ENCODE measurements at places on chromosomes 12 and 14.

GRCh38 chr14:79076428-79076827 lies 906.3 kb downstream of the NRXN3 start:
- no peak for DNase-seq

GRCh38 chr14:100989924-100990323 lies 86.4 kb upstream of the RTL1 start:
- DNase-seq: no peak

DNA sequence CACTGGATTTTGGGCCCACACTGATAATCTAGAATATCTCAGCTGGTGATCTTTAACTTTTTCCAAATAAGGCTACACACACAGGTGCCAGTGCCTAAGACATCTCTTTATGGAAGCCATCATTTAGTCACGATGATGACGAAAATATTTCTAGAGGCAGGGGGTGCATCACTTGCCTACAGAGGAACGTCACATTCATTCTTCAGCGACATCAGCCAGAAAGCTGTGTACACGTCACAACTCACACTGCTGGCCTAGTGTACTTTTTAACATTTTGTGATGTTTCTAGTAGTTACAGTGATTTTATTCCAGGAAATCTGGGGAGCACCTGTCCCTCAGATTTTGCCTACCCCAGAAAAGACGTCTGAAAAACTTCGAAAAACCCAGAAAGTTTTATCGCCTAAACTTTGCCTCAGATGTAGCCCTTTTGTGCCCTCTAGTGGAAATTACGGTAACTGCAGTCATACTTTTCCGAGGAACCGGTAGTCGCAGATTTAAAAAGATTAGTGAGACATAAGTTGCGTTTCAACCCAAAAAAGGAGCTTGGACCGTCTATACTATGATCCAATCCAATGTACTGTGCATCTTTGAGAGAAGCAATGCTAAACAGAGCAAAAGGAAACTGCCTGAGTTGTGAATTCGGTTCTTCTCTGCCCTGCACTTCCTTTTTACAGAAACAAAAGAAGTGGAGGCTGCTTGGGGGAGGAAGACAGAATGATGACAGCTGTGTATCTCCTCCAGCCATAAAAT lies 64.3 kb upstream of the STON2 start:
- DNase-seq: peak; percentile 40

DNA sequence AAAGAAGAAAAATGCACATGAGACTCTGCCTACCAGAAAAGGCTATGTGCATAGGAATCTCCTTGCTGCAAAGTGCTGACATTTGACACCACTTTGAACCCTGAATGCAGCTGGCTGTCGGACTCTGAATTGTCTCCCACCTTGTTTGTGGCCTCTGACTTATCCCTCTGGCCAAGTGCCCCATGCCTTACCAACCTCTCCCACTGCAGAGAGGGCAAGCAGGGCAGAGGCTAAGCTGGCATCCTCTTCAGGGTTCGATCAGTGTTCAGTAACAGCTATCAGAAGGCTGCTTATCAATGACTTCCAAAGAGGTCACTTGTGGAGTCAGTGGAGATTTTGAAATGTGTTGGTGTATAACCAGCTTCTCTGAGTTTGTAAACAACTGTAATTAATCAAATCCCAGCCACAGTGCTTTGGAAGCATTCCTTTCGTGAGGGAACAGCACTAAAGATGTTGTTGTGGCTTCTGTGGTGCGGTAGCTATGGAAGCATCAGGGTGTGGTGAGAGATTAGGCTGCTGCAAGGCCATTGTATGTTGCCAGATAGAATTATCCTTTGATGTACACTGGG lies 22.6 kb upstream of the BMP4 start:
- no peak for DNase-seq

DNA sequence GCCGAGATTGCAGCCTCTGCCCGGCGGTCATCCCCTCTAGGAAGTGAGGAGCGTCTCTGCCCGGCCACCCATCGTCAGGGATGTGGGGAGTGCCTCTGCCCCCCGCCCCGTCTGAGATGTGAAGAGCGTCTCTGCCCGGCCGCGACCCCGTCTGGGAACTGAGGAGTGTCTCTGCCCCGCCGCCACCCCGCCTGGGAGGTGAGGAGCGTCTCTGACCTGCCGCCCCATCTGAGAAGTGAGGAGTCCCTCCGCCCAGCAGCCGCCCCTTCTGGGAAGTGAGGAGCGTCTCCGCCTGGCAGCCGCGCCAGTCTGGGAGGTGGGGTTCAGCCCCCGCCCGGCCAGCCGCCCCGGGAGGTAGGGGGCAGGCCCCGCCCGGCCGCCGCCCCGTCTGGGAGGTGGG lies 544.0 kb downstream of the CCER1 start:
- DNase-seq: no peak

GRCh38 chr14:58947814-58948445 lies 240.5 kb upstream of the DAAM1 start:
- DNase-seq: no peak

DNA sequence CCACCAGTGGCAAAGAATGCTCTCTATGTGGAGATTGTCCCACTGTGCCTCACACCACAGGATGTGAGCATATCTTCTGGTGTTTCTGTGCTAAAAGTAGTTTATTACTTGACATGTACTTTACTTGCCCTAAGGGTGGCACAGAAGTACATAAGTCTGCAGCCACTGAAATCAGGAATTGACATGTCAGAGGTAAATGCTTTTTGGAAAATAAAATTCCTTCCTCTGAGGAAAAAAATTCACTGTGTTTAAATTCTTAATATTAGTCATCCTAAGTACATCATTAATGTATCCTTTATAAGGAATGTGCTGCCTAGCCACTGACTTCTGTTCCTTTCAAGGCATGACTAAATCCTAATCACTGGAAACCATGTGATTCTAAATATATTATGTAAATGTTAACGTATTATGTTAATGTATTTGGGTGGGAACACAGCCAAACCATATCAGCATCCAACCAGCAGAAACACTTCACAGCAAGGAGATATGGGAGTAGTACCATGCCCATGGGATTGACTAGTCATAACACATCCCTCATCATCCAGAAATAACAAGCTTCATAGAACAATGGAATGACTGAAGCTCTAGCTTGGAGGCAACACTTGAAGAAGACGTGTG lies 239.7 kb upstream of the PPFIA2 start:
- no peak for DNase-seq

DNA sequence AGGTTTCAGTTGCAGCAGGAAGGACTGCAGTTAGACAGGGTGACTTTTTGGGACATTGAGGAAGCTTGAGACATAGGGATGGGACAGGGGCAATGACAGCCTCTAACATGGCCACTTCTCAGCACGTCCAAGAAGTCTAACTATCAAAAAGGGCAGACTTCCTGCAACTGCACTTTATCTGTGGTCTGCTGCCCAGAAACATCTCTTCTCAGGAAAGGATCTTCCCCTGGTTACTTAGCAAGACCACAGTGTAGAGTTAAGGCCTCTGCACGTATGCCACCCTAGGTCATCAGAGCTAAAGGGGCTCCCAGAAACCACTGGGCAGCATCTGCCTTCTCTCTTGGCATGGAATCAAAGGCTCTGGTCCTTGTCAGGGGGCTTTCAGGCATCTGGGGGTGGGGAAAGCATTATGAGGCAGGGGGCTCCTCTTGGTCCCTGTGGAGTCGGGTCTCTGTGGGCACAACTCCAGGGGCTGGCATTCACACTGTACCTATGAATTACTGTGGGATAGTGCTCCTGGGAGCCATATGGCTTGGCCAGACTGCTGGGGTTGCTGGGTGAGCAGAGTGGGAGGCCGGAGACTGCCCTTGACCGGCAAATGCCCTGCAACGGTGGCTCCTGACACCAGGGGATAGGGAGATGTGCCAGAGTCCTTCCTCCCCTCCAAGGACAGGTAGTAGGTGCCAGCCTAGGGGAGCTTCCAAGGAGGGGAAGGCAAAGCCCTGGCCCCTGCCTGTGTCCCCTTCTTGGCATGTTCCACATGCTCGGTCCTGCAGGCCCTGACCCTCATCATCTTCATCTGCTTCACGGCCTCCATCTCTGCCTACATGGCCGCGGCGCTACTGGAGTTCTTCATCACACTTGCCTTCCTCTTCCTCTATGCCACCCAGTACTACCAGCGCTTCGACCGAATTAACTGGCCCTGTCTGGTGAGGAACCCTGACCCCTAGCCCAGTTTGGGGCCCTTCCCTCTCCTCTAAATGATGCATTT lies 1.0 kb downstream of the CMTM5 start:
- DNase-seq: no peak

- no peak for DNase-seq
Observed at GRCh38 chr12:116615141-116615861, 56.1 kb downstream of the MAP1LC3B2 start.

DNA sequence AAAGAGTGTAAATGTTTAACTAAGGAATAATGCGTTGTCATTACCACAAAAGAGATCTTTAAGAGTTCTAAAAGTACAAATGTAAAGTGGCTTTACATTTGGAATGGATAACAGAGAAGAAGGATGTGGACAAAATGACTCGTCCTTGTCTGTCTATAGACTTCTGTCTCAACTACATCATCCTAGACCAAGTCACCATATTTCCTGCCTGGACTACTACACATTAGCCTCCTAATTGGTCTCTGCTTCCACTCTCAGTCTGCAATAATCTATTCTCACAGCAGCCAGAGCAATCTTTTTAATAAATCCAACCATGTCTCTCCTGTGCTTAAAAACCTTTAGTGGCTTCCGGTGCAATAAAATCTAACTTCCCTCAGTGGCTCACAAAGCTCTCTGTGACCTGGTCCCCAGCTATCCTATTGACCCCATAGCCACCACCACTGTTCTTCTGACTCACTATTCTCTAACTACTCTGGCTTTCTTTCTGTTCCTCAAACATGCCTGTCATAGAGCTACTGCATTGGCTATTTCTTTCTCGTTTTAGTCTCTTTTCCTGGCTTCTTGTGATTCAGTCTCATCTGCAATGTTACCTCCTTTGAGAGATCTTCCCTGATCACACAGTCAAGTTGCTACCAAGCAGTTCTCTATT lies 91.1 kb downstream of the MYF5 start:
- DNase-seq: no peak

GRCh38 chr14:91029456-91030217 lies 30.8 kb downstream of the RPS6KA5 start:
- no peak for DNase-seq

DNA sequence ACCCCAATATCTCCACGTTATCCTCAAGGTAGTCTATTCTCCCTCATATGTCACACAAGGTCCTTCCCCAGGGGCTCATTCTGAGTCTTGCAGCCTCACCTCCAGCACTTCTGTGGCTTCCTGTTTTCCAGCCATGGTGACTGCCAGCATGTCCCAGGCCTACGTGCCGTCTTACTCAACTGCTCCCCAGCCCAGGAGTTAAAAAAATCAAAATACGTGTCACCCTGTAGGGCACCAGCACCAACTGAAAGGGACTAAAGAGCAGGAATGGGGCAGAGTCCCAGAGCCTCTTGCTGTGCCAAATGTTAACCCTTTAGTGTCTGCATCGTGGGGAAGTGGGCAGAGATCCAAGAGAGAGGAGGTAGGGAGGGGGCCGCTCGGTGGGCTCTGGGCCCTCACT lies 37.0 kb upstream of the MED13L start:
- DNase-seq: no peak

DNA sequence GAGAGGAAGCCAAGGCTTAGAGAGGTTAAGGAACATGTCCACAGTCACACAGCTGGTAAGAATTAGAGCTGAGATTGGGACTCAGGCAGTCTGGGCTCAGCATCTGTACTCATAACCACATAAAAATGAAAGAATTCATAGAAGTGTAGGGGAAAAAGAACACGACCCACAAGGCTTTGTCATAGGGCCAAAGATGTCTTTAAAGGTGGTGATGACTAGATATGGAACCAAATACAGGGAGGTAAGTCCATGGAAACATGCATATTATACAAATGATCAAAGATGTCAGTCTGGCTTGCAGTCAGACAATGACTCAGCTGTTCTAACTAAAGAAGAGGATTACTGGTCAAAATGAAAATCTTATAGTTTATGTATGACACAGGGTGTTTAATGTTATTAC lies 7.2 kb upstream of the SSPN start:
- DNase-seq: no peak

DNA sequence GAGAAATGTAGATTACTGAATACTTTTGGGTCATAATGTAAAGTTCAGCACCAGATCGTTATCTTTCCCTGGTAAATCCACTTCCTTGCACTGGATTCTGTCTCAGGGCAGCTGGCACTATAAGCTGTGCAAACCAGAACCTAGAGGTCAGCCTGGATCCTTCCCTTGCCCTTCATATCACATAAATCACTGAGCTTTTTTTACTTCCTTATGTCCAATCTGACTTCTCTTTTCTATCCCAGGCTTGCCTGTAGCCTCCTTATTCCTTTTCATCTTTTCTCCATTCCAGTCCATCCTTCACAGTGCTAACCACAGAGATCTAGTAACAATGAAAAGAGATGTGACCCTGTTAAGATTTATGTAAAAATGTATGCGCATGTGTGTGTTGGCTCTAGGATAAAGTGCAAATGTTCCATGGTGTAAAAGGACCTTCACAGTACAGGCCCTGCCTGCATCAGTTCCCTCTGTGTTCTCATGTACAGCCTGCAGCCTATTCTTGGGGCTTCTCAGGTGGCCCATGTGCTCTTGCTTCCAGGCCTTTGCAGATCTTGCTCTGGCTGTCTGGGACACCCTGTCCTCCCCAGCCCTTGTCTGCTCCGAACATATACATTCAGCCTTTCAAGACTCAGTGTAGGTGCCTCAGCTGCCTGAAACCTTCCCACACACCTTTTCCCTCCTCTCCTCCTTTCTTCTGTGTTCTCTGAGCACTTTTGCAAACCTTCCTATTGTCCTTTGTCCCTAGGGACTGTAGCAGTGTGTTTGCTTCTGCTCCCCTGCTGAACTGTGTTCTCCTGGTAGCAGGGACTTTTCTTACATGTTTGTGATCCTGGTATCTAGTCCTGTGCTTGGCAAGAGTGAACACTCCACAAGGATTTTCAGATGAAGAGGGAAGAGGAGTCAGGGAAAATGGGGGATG lies 30.0 kb downstream of the PELI2 start:
- DNase-seq: no peak

DNA sequence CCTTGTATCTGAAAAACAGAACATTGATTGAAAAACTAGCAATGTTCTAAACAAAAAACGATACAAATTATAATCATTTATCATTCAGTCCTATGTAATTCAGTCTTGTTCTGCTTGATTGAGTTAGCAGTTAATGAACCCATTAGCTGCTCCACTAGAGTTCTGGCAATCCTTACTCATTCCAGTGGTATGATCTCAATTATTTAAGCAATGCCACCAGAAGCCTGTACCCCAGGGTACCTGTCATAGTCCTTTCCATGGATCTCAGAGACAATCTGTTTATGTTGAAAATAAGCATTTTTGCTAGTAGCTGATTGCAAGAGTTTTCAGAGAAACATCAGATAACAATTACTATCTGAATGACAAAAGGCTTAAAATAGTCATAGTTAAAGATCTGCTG lies 115.9 kb downstream of the UNC79 start:
- DNase-seq: no peak

- peak; percentile 57 for DNase-seq
Observed at GRCh38 chr14:91252871-91253794, 8.6 kb upstream of the GPR68 start.

GRCh38 chr12:104935886-104936285 lies 22.2 kb downstream of the SLC41A2 start:
- no peak for DNase-seq
